ENCODE measurements at places on chromosomes 13 and 19. TPM values are rescaled to one million over a fixed set of nuclear protein-coding genes. Genes with fewer than 3 reads are reported as not detected.

DNA sequence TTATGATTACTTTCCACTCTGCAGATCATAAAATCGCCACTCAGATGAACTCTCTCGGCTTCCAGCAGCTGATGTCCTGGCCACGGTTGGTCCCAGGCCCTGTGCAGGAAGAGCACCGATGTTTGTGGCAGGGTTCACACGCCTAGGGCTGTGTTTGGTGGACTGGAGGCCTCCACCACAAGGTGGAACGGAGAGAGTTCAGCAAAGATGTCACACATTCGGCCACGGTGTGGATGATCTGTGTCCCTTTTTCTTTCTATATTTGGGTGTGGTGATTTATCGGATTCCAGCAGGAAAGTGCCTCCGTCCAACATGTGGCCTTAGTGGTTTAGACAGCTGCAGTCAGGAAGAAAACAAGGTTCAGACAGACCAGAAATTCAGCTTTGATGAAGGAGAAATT lies 521 bp upstream of the SHISA2 start:
- H3K36me3 ChIP-seq = no peaks in the 10 kb centered on the region
- peaks cover 49% of the 10 kb centered on the region for H3K27me3 ChIP-seq
- no peak overlapping the region for H3K27ac ChIP-seq
- peak overlapping the region; percentile 38 for H3K4me3 ChIP-seq
- peaks cover 20% of the 10 kb centered on the region for H3K4me1 ChIP-seq
- DNase-seq = no peak

DNA sequence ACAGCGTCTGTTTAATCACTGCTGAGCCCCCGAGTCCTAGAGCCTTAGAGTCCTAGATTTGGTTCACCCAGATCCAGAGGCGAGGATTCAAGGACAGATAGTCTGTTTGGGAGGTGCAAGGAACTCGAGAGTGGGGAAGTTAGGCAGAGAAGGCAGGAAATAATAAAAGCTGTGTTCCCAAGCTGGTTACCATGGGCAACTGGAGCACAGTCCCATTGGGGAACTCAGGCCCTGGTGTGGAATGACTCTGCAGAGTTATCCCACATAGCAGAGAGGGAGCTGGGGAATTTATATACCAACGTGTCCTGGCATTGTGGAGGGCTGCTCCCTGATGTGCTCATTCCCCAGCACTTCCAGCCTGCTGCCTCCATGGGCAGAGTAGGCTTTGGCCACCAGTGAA lies 9.7 kb downstream of the IGSF23 start:
- no peaks in the 10 kb centered on the region for H3K27me3 ChIP-seq
- no peak for DNase-seq
- H3K27ac ChIP-seq = no peak overlapping the region

DNA sequence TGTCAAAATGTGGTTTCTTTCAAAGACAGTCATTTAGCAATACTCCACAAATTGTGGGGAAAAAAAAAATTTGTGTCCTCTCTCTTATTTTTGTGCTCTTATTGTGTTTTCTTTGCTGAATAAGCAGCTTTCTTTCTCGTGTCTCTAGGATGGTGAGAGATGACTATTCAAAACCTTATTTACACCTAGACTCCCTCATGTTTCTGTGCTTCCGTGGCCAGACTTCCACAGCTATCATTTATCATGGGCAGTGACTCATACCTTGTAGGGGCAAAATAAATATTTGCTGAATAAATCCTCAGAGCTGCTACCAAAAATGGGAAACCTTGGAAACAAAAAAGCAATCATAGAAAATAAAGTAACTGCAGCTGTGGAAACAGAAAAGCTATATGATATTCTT lies 204.9 kb upstream of the MIR17HG start:
- no peaks in the 10 kb centered on the region for H3K27me3 ChIP-seq
- no peaks in the 10 kb centered on the region for H3K4me1 ChIP-seq
- no peak for DNase-seq
- no peak overlapping the region for H3K4me3 ChIP-seq

DNA sequence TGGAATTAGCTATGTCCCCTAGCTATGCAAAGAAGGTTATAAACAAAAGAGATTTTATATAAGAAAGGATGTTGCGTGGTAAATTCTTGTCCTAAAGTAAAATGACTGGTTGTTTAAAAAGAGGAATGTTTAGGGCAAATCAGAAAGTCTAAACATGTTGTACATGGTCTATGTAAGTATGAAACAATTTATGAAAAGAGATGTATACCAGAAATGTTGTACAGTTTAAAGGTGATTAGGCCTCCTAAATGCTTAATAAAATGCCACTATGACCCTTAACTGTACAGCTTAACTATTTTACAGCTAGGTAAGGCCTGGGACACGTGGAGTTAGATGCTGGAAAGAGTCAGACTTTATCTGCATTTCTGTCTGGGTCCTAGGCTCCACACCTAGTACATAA lies 775.9 kb upstream of the KLHL1 start:
- H3K27ac ChIP-seq = no peak overlapping the region
- no peaks in the 10 kb centered on the region for H3K27me3 ChIP-seq
- no peak overlapping the region for H3K4me3 ChIP-seq
- H3K36me3 ChIP-seq = no peaks in the 10 kb centered on the region

GRCh38 chr19:12783291-12783848 lies 7.9 kb upstream of the JUNB start:
- peaks cover 93% of the 10 kb centered on the region for H3K4me1 ChIP-seq
- H3K4me3 ChIP-seq = peak overlapping the region; percentile 50
- peak overlapping the region; percentile 100 for H3K27ac ChIP-seq
- H3K27me3 ChIP-seq = no peaks in the 10 kb centered on the region
- H3K36me3 ChIP-seq = no peaks in the 10 kb centered on the region
- no peak for DNase-seq

DNA sequence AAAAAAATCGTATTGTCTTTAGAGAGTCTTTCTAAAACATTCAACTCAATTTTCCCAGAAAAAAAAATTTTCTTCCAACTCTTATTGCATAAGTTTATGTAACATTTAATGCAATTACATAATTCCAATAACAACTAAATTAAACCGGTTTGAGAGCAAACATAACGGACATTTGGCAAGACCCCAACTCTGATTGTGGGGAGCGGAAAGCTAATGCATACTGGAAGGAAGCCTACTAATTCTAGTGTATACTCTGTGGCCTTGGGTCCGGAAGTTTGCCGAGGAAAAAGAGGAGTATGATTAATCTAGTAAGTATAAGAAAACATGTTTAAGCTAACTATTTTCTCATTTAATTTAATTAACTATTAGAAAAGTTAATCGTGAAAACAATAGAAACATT lies 21.3 kb upstream of the MIR17HG start:
- H3K36me3 ChIP-seq = no peaks in the 10 kb centered on the region
- DNase-seq = no peak
- no peak overlapping the region for H3K4me3 ChIP-seq
- H3K27ac ChIP-seq = no peak overlapping the region

GRCh38 chr13:44112700-44113329 lies 233.1 kb downstream of the LACC1 start:
- peaks cover 13% of the 10 kb centered on the region for H3K4me1 ChIP-seq
- H3K4me3 ChIP-seq = no peak overlapping the region
- H3K27ac ChIP-seq = no peak overlapping the region

DNA sequence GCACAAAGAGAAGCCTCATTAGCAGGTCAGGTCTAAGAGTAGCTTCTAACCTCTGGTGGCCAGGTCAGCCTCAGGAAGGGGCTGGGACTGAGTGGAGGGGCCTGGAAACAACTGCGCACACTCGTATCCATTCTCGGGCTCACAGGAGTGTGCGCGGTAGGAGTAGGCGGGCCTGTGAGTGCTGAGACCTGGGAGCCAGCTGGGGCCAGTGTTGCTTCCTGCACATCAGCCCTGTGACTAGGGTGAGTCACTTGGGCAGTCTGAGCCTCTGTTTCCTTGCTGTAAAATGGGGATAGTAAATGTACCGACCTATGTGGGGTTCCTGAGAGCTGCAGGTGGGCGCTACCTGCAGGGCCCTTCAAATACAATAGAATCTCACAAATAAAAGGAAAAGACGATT lies 26.9 kb downstream of the SIN3B start:
- no peaks in the 10 kb centered on the region for H3K27me3 ChIP-seq
- no peak overlapping the region for H3K4me3 ChIP-seq
- DNase-seq = no peak

- H3K4me3 ChIP-seq = no peak overlapping the region
- H3K27ac ChIP-seq = peak overlapping the region; percentile 94
- peak; percentile 79 for DNase-seq
- no peaks in the 10 kb centered on the region for H3K36me3 ChIP-seq
Observed at GRCh38 chr19:38664503-38665211, 17.2 kb downstream of the ACTN4 start.

DNA sequence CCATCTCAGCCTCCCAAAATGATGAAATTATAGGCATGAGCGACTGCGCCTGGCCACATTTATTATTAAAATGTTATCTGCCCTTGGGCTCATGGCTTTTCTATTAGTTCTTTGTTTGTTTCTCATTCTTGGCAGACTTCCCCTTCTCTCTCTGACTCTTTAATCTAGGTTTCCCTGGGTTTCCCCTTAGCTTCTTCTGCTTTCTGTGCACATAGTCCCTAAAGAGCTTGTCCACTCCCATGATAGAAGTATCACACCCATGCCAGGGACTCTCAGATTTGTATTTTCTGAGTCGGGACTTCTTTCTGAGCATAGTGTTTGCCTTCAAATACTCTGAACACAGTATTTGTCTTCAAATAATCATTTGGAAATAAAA lies 38.6 kb upstream of the ITM2B start:
- peaks cover 17% of the 10 kb centered on the region for H3K4me1 ChIP-seq
- H3K36me3 ChIP-seq = no peaks in the 10 kb centered on the region
- H3K4me3 ChIP-seq = no peak overlapping the region
- H3K27me3 ChIP-seq = no peaks in the 10 kb centered on the region
- no peak for DNase-seq
- peak overlapping the region; percentile 71 for H3K27ac ChIP-seq

Gene ZNF471
- total RNA-seq = 9.0 TPM

Gene ZSCAN18
- total RNA-seq = 55.7 TPM

Gene CEACAM4
- total RNA-seq = 76.4 TPM

Gene ZNF491
- 2.6 TPM for total RNA-seq

Gene KCNRG
- 1.5 TPM for total RNA-seq

Data from spleen (tissue), 13 donors.